ENCODE measurements at places on chromosomes 3 and 15.

DNA sequence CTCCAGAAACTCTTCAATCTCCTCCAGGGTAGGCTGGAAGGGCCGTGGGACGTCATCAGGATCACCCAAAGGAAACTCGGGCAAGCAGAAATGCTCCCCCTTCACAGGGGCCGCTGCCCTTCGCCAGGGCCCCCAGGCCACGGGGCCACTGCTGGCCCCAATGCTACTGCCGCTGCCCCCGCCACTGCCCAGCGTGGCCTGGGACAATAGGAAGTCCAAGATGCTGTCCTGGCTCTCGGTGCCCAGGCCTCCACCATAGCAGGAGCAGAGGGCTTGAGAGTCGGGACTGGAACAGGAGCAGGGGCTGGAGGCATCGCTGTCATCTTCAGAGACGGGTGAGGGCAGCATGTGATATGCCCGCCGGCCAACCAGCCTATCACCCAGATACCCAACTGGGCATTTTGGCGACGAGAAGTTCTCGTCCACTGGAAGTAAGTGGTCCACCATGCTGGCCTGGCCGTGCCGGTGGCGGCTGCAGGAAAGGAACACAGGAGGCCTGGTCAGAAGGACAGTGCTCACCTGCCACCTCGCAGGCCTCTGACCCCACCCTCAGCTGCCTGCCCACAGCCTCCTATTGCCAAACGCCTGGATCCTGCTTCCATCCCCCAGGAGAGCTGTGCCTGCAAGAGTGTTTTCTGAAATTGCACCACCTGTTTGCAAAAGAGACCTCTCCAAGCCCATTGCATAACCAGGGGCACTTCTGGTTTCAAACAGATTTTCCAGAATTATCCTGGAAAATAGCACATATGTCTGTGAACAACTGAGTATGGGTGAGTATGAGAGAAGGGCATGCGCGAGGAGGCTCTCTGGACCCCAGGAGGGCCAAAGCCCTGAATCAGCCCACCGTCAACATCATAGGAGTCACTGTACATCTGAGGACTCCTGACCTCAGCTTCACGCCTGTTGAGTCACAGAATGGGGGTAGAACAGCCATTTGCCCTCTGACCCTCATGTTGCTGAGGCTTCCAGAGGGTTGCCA, 4.4 kb downstream of the KLF15 start:
- DNase-seq, result no peak

DNA sequence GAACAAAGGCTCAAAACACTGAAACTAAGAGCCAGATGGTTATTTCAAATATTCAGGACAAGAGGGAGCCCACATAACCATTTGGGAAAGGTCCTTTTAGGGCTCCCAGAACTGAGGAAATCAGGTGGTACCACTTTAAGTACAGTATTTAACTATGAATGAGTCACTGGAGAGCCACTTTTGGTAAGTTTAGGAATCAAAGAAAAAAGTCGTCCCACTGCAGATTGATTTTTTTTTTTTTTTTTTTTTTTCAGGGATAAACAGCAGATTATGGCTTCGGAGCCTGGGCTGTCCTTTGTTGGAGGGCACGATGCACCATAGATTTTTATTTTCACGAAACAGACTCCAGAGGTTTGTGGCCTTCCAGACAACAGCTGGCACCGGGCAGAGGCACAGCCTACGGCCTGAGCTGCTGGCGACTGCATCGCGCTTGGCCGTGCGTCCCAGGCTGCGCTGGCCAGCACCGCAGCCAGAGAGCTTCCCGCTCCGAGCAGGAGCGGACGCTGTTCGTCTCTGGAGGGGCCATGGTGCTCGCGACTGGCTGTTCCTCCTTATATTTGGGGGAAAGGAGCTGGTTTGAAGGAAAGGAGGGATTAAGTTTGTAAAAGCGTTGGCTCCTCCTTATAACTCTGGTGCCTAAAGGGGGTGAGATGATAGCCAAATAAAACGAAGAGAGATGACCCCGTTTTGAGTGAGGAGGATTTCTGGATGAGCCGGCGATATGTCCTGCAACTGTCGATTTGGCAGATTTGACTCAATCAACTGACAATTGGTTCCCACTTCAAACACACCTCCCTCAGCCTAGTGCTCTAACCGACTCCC, 152.9 kb upstream of the GOLIM4 start:
- peak; percentile 68 for DNase-seq

DNA sequence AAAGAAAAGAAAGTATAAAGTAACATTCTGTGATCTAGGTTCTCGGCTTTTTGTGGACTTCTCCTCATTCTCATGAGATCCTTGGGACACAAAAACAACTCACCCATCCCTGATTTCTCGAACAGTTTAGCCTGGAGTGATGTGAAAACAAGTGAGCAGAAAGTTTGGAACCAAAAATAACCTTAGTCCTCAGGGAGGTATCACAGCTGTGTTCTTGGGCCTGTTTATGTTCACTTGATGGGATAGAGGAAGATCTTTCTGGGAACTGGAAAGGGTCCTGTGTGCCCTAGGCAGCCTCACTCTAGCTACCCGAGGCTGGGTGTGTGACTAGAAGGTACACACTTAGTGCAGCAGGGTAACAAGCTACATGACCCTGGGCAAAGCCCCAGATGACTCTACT, 308.8 kb upstream of the PDZRN3 start:
- no peak for DNase-seq

DNA sequence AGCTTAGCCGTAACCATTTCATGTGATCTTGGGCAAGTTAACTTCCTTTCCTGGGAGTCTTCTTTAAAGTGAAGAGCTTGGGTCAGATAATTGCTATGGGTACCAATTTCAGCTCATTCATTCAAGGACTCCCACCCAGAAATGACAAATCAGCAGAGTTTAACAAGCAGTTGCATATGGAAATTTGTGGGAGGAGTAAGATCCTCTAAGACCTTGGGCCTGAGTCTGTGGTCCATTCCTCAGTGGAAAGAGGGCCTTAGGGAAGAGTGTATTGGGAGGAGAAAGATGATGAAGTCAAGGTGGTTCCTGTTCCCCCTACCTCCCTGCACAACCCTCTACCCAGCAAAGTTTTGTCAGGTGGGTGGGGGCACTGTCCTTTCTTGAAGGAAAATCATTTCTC, 42.1 kb downstream of the RBP2 start:
- DNase-seq, result no peak

DNA sequence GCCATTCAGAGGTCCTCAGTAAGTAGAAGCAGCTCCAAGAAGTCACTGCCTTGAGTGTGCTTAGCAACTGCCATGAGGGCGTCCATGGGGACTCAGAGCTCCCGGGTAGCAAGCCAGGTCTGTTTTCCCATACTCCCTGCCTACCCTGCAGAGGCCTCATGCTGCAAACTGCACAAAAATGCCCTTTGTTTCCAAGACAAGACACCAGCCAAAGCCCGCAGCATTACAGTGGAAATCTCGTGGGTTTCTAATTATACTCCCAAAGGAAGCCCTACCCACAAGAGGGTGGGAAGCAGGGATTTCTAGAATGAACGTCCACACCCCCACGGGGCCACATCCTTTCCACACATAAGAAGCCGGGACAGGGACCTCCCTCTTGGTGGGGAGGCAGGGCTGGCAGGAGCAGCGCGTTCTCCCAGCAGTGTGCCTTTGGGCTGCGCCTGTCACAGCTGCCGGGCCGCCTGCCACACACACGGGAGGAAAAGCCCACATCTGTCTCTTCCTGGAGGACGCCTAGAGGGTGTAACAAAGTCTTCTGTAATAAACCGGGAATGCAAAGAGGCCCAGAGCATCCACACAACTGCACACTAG, 31.1 kb downstream of the FAM174B start:
- no peak for DNase-seq

GRCh38 chr3:160330109-160330508, 68.9 kb downstream of the IFT80 start:
- DNase-seq, result no peak

DNA sequence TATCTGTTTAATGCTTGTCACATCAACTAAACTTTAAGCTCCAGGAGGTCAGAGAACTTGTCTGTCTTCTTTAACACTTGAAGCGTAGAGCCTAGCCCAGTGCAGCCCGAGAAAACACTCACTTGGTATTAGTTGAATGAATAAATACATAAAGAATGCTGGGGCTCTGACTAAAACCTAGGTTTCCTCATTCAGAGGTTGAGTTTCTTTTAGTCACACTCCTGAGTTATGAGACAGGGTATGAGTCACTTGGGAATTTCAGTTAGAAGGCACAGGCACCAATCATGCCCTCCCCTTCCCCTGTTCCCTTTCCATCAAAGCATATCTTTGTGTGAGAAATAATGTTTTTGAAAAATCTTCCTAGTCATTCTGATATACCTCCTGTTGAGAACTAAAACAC, 589.8 kb upstream of the DPPA4 start:
- no peak for DNase-seq

DNA sequence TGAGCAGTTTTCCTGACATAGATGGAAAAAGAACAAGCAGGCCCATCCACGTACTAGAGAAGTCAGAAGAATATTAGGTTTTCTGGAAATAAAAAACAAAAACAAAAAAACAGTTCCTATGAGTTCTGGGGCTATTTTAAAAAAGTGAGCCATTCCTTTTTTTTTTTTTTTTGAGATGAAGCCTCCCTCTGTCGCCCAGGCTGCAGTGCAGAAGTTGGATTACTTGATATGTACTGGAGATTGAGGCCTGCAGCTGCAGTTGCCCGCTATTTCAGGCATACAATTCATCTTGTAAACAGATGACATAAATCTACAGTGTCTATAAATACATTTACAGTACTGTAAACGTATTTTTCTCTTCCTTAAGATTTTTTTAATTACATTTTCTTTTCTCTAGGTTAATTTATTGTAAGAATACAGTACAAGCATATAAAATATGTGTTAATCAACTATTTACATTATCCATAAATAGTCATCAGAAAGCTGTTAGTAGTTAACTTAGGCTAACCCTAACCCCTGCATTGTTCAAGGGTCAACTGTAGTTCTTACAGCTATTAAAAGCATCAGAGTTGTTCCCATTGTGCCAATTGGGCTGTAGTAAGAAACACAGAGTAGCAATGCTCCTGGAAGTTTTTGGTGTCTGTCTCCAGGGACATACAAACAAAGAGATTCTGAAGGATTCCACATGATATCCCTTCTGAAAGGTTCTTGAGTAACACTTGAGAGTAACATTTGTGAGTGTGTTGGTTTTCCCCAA, 11.2 kb upstream of the ACTL6A start:
- no peak for DNase-seq

DNA sequence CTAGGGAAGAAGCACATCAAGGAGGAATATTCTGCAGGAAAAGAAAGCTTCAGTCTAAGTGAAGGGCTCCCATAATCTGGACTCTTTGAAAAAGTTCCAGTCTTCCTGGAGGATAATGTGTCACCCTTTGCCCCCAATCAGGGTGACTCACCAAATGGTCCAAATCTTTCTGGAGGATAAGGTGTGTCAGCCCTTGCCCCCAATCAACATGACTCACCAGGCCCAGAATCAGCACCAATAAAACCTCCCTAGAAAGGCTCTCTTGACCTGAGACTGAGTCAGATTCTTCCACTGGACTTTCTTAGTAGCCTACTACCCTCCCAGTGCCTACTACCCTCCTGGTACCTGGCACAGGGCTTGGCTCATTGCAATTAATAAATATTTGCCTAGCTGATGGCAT, 9.5 kb upstream of the ARL14 start:
- DNase-seq, result no peak

DNA sequence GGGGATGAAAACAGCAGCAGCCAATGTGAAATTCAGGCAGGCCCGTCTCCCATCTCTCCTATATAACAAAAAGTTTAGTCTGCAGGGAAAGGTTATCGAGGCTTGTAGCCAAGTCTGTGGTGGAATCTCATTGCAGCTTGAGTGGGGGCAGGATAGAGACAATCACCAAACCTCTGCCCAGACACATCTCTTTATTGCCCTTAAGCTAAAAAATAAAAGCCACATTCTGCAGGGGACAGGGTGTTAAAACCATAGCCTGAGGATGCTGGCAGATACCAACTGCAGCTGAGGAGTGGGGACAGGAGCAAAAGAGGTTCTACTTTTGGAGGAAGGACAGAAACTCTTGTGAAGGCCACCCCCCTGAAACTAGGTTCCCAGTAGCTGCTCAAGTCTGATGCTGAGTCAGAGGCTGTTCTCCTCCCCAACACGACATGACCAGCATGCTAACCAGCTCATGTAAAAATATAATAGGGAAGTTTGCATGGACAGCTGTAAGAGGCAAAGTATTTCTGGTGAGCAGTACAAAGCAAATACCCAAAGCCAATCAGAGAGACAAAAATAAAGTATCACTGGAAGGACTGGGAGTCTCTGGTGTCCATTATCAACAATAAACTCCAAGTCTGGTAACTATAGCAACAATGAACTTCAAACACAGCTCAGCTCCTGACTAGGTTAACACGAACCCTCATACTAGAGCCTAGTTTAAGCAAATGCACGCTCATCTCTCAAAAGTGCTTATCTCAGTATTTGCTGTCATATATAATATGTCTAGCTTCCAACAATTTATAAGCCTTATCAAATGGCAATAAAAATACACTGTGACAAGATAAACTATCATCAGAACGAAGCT, 362.2 kb upstream of the SLCO3A1 start:
- DNase-seq, result no peak

GRCh38 chr15:31268108-31268501, 58.5 kb upstream of the KLF13 start:
- peak; percentile 25 for DNase-seq

DNA sequence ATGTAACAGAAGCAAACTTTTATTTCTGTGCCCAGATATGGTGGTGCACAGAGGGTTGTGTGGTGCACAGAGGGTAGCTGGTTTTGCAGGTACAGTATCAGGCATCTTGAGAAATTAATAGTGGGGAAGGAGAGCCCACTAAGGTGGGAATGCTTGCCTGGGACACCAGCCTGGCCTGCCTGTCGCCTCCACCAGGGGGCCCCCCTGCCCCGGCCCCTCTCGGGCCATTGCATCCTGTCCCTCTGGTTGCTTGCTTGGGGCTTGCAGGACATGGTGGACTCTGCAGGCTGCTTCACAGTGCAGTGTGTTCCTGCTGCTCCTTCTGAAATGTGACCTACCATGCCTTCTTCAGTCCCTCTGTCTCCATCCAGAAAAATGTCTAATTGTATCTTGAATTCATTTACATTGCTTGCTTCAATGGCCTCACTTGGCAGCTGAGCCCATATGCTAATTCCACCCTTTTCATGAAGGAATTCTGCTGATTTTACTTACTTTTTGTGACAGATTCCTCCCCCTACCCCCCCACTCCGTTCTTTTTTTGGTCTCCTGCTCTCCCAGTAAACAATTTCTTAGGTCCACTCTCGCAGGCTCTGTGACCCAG, 73.6 kb downstream of the EEFSEC start:
- peak; percentile 87 for DNase-seq

DNA sequence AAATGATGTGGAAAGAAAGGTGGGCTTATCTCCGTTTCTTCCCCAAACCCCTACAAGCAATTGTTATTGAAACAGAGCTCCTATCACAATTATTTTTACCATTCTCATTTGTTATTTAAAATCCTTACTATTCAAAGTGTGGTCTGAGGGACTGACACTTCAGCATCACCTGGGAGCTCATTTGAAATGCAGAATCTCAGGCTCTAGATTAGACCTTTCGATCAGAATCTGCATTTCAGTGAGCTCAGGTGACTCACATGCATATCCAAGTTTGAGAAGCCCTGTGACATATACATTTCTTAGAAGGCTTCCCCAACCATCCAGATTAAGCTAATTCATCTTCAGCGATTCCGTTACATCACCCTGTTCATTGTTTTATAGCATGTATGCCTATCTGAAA, 145.0 kb downstream of the KCNH8 start:
- no peak for DNase-seq
